ENCODE measurements at places on chromosomes 4 and X.

DNA sequence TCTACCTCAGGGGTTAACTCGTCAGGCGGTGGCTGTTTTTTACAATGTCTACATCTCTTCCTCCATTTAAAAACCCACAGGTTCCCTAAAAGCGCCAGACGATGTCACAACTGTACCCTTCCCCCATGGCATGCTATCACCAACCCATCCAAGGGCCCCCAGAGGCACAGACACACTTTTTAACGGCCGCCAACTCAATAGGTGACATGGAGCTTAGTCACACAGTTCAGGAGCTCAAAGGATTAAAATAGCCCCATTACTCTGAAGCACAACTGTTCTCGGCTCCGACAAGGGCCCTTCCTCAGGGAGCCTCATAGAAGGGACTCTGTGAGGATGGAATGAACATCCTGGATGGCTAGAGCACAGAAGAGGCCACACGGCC lies 12.4 kb downstream of the SH3KBP1 start:
- no peak for DNase-seq

- no peak for DNase-seq
Observed at GRCh38 chrX:6904156-6904555, 243.4 kb upstream of the STS start.

- no peak for DNase-seq
Observed at GRCh38 chr4:139768366-139768765, 102.7 kb downstream of the MGST2 start.

DNA sequence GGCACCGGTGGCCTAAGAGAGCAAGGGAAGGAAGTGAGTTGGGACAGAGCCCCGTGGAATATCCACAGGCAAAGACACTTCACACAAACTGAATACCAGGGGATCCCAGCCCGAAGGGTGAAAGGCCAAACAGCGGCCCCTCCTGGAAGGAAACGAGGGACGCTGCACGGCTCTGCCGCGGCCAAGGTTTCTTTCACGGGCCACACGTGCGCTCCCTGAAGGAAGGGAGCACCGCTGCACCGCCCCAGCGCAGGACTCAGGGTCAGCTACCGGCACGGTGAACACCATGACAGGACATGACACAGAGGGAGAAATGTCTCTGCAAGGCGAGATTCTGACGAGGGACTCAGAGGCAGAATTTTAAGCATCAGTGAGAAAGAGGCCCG lies 31.5 kb upstream of the GTPBP6 start:
- no peak for DNase-seq

DNA sequence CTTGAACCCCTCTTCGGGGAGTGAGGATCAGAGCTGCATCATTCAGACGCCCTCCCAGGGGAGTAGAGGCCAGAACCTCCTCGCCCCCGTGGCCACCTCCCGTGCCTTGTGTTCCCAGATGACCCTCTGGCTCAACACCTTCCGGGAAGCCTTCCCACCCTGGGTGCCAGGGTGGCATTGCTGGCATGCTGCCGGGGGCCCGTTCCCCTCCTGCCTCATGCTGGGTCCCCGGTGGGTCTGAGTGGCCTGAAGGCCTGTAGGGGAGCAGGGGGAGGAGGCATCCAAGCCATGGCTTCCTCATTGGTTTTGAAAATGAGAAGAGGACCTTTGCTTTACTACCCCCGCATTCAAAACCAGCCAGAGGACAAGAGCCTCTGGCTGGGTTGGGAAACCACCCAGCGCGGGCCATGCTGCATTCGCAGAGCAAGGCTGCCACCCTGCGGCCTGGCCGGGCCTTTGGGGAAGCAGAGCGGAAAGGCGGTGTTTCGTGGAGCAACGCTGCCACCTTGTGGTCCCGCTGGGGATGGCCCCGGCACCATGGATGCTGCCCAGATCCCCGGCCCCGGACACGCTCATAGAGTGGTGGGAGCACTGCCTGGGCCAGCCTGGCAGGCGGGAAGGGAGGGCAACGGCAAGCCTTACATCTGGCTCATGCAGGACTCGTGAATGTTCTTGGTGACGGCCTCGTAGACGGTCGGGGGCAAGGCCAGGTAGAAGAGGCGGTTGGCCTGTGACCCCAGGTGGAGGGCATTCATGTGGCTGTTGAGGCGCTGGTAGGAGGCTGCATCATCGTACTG lies 11.9 kb downstream of the G6PD start:
- peak; percentile 72 for DNase-seq

DNA sequence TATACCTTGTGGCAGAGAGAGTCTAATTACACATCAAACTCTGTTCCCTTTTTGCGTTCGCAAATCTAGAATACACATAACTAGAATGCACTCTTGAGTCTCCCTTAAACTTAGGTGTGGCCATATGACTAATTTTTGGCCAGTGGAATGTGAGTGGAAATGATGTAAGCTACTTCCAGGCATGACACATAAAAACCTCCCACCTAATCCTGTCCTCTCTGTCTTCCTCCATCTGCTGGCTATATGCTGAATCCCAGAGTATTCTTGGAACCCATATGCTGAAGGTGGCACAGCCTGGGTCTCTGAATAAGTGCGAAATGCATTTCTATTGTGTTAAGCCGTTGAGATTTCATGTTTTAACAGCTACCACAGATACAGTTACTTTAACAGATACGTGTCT lies 269.9 kb upstream of the NRK start:
- no peak for DNase-seq

GRCh38 chr4:99715286-99715685 lies 57.7 kb upstream of the C4orf54 start:
- DNase-seq = no peak

GRCh38 chr4:60565558-60565957 lies 634.6 kb upstream of the ADGRL3 start:
- DNase-seq = no peak

DNA sequence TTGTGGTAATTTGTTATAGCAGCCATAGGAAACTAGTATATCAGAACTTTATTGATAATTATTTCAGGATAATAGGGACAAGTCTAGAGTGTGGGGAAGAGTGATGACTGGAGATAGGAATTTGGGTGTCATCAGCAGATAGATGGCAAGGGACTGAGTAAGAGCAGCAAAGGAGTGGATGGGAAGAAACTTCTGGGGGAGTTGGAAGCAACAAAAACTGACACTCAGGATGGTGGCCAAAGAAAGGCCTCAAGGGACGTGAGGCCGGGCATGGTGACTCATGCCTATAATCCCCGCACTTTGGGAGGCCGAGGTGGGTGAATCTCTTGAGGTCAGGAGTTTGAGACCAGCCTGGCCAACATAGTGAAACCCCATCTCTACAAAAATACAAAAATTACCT lies 9.1 kb upstream of the SLC25A5 start:
- no peak for DNase-seq

GRCh38 chr4:3037957-3038461 lies 36.3 kb downstream of the HTT-AS start:
- DNase-seq = peak; percentile 66

- DNase-seq = no peak
Observed at GRCh38 chr4:138958519-138958918, 57.1 kb upstream of the NOCT start.

GRCh38 chr4:156422576-156422975 lies 468.9 kb upstream of the CTSO start:
- DNase-seq = no peak
